ENCODE measurements at places on chromosomes 2 and 18.
A peak's percentile ranks its signal among the peaks of the same experiment; 100 is the strongest.

- DNase-seq: no peak
Measured at GRCh38 chr2:143071185-143071876, 57.9 kb upstream of the ARHGAP15 start.

DNA sequence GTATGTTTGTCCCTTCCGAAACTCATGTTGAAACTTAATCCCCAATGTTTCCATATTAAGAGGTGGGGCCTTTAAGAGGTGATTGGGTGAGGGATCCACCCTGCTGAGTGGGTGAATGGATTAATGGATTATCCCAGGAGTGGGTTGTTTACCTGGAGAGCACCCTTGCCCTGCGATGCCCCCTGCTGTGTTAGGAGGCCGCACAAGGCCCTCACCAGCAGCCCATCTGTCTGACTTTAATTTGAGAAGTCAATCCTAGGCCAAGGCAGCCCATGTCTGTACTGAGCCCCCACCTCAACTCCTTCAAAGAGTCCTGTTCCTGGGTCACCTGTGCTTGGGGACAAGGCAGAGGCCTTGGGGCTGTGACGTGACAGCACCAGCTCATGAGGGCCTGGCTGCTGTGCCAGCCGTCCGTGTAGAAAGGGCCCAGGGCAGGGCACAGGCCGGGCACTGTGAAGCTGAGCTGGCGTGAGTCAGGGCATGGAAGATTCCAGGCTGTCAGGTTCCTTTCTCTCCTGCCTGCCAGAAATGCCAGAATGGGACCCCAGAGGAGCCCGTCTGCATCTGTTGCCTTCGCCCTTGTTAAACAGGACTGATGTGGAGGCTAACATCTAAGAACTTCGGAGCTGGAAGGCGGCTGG, 21.3 kb upstream of the TAF1B start:
- no peak for DNase-seq

GRCh38 chr18:35026407-35027061, 14.7 kb upstream of the MAPRE2 start:
- no peak for DNase-seq

- DNase-seq: no peak
Measured at GRCh38 chr18:70289351-70290312, 787 bp downstream of the SOCS6 start.

DNA sequence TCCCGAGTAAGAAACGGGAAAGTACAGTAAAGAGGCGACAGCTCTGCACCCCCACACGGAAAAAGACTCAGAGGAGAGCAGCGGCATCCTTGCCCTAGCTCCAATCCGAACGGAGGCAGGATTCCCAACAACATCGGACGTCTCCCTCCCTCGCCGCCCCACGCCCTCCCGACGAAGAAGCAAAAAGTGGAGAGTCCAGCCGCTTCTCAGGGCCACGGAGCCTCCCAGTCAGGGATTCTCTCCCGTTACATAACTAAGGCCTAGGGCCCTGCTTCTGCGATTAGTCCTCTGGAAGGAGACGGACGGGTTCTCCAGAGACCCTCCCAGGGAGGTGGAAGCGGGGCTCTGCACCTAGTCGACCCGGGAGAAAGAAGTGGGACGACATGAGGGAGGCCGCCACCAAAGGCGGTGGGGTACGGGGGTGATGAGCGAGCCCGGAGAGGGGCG, 587 bp downstream of the SUMO1 start:
- no peak for DNase-seq

DNA sequence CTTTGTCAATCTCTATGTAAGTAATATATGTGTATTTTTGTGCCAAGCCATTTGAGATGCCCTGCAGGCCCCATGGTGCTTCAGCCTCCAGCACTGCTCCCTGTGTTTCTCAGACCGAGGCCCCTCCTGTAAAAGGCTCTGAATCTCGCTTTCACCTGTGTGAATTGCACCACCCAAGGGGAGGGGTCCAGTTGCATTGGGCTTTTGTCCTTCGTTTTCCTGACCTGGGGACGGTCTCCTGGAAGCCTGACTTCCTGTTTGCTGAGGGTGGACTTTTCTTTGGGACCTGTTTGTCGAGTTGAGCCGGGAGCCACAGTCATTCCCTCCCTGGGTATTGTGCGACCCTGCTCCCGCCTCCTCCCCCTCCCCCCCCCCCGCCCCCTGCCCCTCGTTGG, 48.9 kb downstream of the AGAP1 start:
- no peak for DNase-seq

DNA sequence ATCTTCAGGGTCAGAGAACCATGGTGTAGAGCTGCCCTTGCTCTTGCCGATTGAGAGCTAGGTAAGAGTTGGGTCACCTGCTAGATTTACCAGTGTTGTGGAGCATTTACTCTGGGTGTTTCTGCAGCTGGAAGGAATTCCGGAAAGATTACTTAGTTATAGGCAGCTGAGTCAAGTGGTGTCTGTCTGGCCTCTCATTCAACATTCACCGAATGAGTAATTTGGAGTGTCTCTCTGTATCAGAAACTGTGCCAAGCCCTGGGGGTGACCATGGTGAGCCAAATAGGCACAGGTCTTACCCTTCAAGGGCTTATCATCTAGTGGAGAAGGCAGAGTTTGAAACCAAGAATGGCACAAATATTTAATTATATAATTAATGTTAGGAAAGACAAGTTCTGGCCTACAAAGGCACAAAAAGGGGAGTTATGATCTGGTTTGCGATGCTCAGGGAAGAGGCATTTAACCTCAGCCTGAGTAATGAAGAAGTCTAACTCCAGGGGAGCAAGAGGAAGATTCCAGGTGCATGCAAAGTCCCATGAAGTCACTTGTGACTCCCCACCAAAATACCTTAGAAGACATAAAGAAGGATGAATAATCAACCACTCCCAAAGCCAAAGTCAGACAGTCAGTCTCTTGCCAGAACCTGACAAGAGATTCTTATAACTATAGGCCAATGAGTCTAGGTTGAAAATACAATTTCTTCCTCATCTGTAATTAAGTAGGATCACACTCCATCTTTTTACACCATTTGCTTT, 12.5 kb downstream of the SETBP1 start:
- DNase-seq: no peak

DNA sequence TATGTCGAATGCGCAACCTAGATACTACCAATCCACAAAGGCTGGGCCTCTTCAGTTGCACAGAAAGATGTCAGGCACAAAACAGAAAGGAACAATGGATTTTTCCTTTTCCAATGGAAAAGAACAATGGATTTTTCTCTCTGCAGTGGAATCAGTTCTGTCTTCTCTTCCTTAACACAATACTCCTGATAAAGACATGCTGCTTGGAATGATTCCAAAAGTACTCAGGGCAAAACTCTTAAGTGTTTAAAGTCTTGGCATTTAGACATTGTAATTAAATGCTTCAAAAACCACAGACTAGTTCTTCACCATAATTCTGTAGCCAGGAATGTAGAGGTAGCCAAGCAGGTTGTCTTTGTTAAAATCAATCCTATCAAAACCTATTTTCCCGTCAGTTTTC, 46.7 kb upstream of the FLACC1 start:
- DNase-seq: no peak

DNA sequence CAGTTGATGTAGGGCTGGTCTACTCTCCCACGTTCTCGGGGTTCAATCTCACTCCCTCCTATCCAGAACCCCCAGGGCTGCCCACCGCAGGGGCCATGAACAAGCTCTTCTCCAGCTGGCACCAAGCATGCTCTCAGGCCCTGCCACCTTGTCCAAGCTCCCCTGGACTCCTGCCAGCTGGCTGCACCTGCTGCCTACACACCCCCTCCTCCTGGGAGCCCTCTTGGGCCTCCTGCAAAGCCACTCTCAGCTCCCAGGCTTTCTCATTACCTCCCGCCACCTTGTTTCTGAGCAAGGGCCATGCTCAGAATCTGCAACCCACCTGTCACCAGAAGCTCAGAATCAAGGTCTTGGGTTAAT, 56.0 kb downstream of the HDAC4 start:
- no peak for DNase-seq

GRCh38 chr2:80496775-80497174, 192.2 kb upstream of the LRRTM1 start:
- DNase-seq: no peak

- DNase-seq: no peak
Measured at GRCh38 chr2:195238826-195239225, 418.2 kb upstream of the SLC39A10 start.

DNA sequence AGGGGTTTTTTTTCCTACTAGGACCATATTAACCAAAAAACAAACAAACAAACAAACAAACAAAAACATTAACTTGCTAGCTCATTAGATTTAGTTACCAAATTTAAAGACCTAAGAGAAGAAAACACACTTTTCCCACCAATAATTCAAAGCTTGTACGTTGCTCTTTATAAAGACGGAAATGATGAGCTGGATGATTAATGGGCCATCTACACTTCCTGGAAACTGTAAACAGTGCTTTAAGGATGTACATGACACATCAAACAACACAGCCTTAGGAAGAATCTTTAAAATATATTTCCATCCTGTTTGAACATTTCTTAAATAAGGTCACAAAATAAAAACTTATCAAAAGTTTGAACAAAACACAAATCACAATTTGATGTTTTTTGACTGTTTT, 982 bp downstream of the BMP10 start:
- no peak for DNase-seq

GRCh38 chr18:45851161-45851925, 25.9 kb downstream of the SIGLEC15 start:
- DNase-seq: no peak

- DNase-seq: no peak
Measured at GRCh38 chr2:74991977-74992376, 33.5 kb downstream of the POLE4 start.

- DNase-seq: no peak
Measured at GRCh38 chr2:2960441-2961133, 417.0 kb downstream of the EIPR1 start.

DNA sequence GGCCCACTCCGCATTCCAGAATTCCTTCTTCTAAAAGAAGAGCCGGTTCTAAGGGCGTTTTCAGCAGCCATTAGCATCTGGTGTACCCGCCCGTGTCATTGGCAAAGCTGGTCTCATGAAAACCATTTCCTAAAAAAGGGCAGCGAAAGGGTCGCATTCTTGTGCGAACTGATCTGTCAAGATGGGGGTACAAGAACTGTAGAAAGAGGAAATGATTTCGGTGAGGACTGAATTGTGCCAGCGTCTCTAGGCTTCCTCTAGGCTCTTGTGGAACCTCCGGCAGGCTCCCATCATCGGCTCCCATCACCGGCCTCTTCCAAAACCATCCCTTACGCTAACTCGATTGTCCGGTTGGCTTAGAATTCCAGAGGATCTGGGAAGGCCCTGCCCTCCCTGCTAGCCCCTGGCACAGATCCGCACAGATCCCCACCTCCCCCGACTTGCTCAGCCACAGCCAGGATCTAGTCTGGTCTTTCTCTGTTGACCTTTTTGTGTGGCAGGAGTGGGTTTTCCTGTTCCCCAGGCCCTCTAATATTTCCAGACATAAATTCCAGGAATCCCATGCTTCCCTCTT, 1.3 kb downstream of the RAB31 start:
- DNase-seq: no peak

DNA sequence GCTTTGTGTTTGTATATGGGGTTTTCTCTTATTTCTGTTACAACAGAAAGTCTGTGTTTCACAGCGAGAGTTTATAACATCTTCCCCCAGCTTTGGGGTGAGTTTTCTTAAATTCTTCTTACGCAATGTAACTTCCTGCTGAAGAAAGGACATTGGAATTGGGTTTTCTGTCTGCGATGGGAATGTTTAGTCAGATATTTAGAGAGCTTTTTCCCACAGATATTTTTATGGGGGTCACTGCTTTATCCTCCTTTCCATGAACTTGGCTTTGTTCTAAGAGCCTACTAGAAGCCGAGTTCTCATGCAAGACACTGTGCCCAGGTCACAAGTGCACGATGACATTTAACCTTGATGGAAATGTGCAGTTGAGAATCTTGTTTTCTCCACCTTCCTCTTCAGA, 22.1 kb downstream of the B3GNT2 start:
- no peak for DNase-seq

- no peak for DNase-seq
Measured at GRCh38 chr2:134052173-134052572, 201.7 kb upstream of the MGAT5 start.

- no peak for DNase-seq
Measured at GRCh38 chr2:6052649-6053048, 360.5 kb downstream of the SOX11 start.

GRCh38 chr18:3513481-3513880, 63.5 kb downstream of the TGIF1 start:
- DNase-seq: no peak

- no peak for DNase-seq
Measured at GRCh38 chr2:65027616-65028244, 28.5 kb upstream of the CEP68 start.

- DNase-seq: no peak
Measured at GRCh38 chr2:155944218-155944617, 388.3 kb downstream of the NR4A2 start.

DNA sequence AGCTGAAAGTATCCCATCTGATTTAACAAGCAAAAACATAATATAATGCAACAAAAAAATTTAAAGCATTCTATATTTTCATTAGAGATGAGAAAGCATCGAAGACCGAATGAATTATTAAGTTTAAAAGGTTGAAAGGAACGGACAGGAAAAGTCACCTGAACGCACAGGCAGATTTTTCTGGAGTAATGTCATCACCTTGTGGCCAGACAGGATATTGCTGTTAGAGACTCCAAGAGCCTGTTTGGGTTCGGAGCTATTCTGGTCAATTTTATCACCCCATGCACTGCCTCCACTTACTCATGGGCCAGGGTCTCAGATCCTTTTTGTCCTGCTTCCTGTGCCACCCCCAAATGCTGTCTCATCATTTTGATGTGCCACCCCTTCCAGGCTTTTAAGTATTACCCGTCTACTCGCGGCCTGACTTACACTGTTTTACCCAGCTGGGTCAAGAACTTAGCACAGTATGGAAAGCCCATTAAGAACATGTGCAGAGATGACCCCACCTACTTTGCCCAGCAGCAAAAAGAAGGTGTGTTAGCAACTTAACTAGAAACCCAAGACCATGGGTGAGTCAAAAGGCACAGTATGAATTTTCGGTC, 27.3 kb downstream of the GKN2 start:
- DNase-seq: peak; percentile 32

DNA sequence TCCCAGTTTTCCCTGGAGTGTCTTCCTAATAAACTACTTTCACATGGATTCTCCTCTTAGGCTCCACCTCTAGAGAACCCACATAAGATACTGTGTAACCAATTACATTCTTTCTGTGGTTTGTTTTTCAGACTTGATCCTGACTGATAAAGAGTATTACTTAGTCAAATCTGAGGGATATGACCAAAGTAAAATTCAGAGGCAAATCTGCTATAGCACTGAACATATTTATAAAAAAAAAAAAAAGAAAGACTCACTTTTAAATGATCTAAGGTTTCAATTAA, 13.9 kb downstream of the CKAP2L start:
- no peak for DNase-seq

GRCh38 chr18:46630160-46630559, 26.9 kb downstream of the LOXHD1 start:
- DNase-seq: no peak

- DNase-seq: no peak
Measured at GRCh38 chr2:218193701-218194100, 23.3 kb upstream of the ARPC2 start.

- no peak for DNase-seq
Measured at GRCh38 chr2:61993422-61994024, 88.0 kb downstream of the COMMD1 start.
